ENCODE measurements at places on chromosomes 5 and 9. TPM values are rescaled to one million over a fixed set of nuclear protein-coding genes. Genes with fewer than 3 reads are reported as not detected.
A peak's percentile ranks its signal among the peaks of the same experiment; 100 is the strongest.

DNA sequence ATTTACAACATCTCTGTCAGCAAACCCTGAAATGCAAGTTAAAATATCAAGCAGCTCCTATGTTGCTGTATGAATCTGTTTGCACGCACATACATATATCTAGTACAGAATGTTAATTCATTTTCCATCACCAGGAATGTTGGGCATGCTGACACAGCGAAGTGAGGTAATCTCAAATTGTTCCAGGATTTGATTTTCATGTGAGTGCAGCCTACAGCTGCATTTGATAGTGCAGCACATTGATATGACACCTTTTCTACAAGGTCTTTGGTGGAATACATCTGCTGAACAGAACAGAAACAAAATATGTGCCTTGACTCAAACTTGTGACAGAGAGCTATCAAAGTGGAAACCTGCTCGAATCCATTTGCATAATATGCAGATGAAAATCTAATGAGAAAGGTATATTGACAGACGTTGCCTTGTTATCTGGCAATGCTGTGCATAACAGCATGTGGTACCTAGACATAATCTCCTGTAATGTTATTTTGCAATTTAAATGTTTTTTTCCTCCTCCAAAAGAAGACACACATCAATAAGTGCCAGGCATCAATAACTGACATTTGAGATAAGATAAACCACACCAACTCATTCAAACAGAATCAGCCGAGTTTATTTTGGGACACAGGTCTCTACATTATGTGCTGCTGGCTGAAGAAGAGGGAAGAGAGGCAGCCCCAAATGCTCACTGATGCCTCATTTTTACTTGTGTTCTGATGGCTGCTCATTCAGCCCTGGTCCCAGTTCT is 512.2 kb downstream of the ZNF608 start:
- no peak overlapping the region for H3K27ac ChIP-seq
- DNase-seq = no peak
- no peak overlapping the region for H3K4me3 ChIP-seq
- no peaks in the 10 kb centered on the region for H3K36me3 ChIP-seq
- H3K4me1 ChIP-seq = no peaks in the 10 kb centered on the region

DNA sequence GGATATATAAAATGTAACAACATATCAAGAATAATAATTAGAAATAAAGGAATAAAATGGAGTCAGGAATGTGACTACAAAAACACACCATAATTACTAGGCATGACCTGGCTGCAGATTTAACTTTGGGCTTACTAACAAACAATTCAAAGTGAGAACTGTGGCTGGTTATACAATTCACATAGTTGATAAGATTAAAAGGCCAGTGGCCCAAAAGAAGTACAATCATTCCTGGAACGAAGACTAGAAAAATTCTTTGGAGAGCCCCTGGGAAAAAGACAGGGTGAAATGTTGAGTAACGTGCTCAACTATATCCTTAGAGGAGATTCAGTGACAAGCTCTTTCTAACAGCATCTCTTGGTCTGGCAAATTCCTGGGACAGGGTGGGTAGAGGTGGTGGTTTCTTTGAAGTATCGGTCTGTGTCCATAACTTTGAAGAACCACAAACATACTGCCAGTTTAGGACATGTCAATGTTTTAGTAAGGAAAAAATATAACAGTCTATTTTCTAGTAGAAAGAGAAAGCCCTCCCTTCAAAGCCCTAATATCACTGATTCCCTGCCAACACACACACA is 75.0 kb upstream of the IL6ST start:
- H3K4me3 ChIP-seq = no peak overlapping the region
- H3K27me3 ChIP-seq = no peaks in the 10 kb centered on the region
- peak overlapping the region; percentile 62 for H3K27ac ChIP-seq
- H3K4me1 ChIP-seq = peaks cover 37% of the 10 kb centered on the region

The CD14 gene
- 80.2 TPM for total RNA-seq

DNA sequence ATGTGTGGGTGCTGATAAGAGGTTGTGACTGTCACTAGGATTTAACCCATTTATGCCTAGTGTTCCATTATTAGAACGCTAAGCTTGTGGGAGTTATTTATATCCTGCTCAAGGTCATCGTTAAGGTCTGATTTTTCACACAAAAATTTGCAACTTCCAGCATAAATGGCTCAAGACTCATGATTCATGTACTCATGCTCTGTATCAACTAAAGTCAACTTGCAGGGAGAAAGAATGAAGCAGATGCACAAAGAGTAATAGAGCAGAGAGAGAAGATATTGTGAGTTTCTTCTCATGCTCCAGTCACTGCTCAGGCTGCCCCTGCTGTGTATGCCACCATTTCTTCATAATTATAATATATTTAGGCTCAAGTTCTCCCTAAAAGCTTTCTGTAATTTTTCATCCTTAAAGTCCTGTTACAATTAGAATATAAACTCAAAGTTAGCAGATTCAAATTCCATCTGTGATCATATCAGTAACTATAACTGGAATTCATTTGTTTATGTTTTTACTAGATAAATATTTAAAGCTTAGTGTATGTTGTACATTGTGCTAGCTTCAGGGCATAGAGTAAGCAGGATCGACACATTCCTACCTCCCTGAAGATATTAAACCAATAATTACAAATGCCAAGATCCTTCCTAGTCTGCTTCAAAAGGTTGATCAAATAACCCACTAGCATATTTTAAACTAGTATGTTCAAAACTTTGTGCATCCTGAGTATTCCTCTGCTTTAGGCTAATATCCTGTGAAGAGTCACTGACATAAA is 136.7 kb downstream of the NUDT12 start:
- H3K36me3 ChIP-seq = no peaks in the 10 kb centered on the region
- H3K4me3 ChIP-seq = no peak overlapping the region
- H3K4me1 ChIP-seq = no peaks in the 10 kb centered on the region
- no peaks in the 10 kb centered on the region for H3K27me3 ChIP-seq

DNA sequence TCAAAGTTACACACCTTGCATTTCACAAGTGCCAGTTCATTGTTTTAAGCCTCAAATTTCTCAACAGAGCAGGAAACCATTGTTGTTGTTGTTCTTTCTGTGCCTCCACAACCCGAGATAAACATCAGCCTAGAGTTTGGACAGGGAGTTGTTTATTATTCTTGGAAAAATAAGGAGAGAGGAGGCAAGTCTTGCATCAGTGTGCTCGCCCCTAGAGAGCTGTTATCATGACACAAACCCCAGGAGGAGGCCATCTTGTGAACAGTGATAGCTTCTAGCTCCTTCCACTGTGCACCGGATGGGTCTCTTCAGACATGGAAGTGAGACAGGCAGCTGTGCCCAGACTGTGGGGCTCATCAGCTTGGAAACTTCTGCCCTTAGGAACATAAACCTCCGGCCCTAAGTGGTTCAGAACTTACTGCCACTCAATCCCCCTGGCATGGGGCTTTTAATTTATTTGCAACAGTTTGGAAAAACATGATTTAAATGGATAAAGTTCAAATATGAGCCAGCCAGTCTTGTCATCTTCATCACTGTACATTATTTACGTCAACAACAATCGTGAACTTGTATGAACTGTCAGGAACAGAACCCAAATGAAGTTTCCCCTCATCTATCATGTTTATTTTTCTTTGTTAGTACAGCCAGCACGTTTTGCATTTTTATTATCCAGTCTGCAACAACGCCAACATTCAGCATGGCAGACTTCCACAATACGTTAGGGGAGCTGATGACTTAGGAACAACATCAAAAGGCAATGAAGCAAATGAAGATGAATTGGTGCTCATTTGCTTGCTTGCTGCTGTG is 181.7 kb upstream of the S1PR3 start:
- no peaks in the 10 kb centered on the region for H3K4me1 ChIP-seq
- no peak for DNase-seq
- no peaks in the 10 kb centered on the region for H3K36me3 ChIP-seq
- H3K4me3 ChIP-seq = no peak overlapping the region
- no peaks in the 10 kb centered on the region for H3K27me3 ChIP-seq
- no peak overlapping the region for H3K27ac ChIP-seq

DNA sequence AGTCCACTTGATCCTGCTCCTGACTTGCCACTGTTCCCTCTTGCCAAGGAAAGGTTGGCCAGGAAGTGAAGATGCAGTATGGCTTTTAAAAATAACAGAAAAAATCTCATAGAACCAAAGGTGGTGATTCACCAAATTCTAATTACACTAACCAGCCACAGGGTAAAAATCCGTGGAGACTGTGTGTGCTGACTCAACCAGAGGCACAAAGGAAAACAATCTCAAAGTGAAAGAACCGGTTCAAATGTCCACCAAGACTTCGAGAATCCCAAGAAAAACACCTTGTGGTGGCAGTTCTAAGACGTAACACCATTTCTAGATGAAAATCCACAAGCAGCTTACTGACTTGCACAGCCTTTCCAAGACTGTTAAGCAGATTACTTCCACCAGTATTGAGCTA is 279.1 kb downstream of the TLE1 start:
- H3K27ac ChIP-seq = no peak overlapping the region
- no peaks in the 10 kb centered on the region for H3K4me1 ChIP-seq
- H3K4me3 ChIP-seq = no peak overlapping the region
- no peaks in the 10 kb centered on the region for H3K36me3 ChIP-seq
- DNase-seq = no peak

DNA sequence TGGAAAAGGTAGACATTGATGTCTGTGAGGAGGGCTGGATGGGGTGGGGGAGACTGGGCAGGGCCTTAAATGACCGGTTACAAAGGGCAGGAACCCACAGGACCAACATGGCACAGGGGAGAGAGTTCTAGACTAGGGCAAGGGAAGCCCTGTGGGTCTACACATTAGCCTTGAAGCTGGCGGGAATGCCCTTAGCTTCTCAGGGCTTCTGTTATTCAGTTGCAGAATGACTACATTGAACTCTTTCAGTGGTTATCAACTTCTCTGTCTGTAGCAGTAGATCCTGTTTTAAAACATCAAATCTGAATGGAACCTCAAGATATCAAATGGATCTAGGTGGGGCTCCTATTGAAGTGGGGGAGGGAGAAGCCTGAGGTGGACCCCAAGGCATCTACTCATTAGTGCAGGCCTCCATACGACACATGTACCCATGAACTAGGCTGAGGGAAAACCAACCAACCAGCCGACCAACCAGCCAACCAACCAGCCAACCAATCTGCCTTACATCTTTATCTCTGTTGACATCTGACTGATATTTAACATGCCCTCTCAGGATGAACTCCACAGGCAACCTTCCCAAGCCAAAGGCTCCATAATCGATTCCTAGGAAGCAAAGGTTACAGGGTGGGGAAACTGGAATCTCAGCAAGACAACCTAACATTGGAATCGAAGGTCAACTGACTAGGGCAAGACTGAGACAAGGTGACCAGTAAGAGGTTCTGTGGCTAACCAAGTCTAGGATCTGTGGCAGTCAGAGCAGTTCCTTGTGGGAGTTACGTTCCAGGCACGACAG is 48.3 kb downstream of the DAP start:
- no peaks in the 10 kb centered on the region for H3K36me3 ChIP-seq
- peaks cover 6% of the 10 kb centered on the region for H3K4me1 ChIP-seq
- no peaks in the 10 kb centered on the region for H3K27me3 ChIP-seq
- DNase-seq = no peak

The CDH18 gene
- total RNA-seq = not detected

- no peaks in the 10 kb centered on the region for H3K27me3 ChIP-seq
- H3K4me3 ChIP-seq = peak overlapping the region; percentile 59
- H3K36me3 ChIP-seq = no peaks in the 10 kb centered on the region
- H3K4me1 ChIP-seq = peaks cover 37% of the 10 kb centered on the region
- DNase-seq = no peak
These were observed 49.5 kb downstream of the DAB2IP start for GRCh38 chr9:121700832-121701419.

The PCDHB3 gene
- 4.5 TPM for total RNA-seq

- no peaks in the 10 kb centered on the region for H3K27me3 ChIP-seq
- no peak overlapping the region for H3K27ac ChIP-seq
- no peak overlapping the region for H3K4me3 ChIP-seq
- peaks cover 33% of the 10 kb centered on the region for H3K36me3 ChIP-seq
- H3K4me1 ChIP-seq = no peaks in the 10 kb centered on the region
- DNase-seq = no peak
These were observed 16.0 kb downstream of the HSD17B4 start for GRCh38 chr5:119468286-119468685.
